ENCODE measurements at places on chromosomes 11 and 22. TPM values are rescaled to one million over a fixed set of nuclear protein-coding genes. Genes with fewer than 3 reads are reported as not detected.
A peak's percentile ranks its signal among the peaks of the same experiment; 100 is the strongest.

GRCh38 chr11:23772081-23772480 lies 724.8 kb upstream of the LUZP2 start:
- peak; percentile 39 for DNase-seq

DNA sequence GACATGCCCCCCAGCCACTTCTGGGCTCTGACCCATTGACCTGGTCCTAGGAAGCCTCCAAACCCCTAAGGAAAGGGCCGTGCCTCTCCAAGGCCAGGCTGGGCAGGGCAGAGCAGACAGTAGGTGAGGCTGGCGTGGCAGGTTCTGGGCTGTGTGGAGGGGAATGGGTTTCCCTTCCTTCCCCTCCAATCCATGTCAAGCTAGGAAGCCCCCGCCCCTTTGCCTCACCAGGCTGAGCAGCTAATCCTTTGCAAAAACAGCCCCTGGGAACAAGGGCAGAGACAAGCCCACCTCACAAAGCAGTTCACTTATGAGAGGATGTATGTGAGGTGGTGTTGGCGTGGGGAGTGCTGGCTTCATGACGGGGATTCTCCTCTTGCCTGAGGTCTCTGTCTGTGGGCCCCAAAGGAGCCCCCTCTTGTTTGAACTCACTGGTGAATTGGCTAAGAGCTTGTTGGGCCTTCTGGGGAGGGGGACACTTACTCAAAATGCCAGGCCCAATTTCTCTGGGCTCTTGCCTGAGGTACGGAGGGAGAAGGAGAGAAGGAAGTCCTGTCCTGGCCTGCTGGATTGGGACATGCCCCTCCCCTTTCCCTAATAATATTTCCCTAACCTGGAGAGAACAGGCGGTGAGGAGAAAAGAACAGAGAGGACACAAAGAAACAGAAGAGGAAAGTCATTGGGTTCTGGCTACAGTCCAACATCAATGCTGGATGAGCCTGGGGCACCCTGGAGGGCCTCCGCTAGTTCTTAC lies 1.6 kb upstream of the TRIM29 start:
- DNase-seq = no peak

- DNase-seq = peak; percentile 21
Measured at GRCh38 chr22:20606041-20606783, 98.8 kb downstream of the MED15 start.

DNA sequence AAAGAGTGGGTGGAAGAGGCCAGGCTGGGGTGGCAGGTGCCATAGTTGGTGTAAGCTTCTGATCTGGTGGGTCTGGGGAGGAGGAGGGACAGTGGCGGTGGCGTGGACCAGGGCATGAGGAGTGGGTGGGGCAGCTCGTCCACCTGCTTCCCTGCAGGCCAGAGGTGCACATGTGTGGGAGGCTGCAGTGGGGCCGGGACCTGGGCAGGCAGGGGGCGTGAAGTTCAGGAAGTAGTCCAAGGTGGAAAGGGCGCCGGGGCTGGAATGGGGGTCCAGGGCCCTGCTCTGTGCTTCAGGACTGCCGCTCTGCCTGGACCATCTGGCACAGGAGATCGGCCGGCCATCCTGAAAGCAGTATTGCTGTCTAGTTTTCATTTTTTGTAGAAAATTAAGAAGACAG lies 15.9 kb downstream of the RIBC2 start:
- no peak for DNase-seq

DNA sequence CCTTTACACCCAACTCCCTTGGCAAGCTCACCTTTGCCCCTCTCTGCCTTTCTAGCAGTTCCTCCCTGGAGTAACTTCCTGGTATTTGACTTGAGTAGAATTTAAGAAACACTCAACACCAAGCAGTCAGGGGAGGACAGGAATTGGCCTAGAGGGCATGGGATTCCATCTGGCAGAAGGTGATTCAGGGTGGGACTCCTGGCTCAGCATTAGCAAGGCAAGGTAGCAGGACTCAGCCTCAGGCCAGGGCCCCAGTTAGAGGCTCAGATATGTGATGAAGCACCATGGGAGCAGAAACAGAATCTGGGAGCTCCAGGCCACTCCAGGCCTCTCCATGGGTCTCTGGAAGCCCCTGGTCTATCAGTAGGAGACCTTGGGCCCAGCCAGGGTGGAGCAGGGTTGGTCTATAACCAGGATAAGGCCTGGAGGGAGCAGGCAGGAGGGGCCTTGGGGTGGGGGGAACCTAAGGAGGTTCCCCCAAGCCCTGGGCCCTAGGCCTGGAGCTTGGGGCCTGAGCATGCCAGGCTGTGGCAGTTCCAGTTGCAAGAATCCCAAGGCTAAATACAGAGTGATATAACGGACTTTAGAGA lies 148.2 kb downstream of the PARVA start:
- DNase-seq = no peak

GRCh38 chr11:118434553-118435289 lies 1.6 kb upstream of the KMT2A start:
- no peak for DNase-seq

Gene OR10D3
- polyA plus RNA-seq = not detected

- no peak for DNase-seq
Measured at GRCh38 chr11:22753416-22753815, 76.2 kb downstream of the SVIP start.

- DNase-seq = no peak
Measured at GRCh38 chr11:17568944-17569343, 21.9 kb downstream of the OTOG start.

GRCh38 chr11:61904539-61905048 lies 12.8 kb downstream of the RAB3IL1 start:
- DNase-seq = no peak

DNA sequence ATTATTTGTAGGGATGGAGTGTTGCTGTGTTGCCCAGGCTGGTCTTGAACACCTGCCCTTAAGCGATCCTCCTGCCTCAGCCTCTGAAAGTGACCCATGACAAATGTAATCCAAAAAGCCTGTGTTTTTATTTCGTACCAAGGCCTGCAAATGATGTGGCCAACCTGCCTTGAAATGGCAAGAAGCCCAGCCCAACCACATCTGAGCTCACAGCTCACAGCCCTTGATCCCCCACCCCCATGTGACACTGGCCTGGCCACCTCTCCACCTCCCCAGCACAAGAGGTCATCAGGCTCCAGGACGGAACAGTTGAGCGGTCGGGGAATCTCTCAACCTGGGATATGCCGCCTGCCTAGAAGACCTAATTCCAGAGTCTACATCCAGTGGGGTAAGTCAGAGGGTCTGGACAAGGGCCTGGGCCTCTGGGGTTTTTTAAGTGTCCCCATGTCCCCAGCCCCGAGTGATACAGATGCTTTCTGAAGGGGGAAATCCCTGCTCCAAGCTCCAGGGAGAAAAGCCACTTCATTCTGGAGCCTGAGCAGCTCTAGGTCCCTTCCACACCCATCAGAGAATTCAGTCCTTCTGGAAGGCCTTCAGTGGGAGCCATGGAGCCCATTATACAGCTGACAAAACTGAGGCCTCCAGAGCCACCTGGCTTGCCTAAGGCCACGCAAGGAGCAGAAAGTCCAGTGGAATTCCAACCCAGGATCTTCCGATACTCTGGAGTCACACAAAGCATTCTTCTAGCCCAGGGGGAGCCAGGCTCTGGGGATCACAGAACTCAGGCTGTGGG lies 70.7 kb downstream of the MN1 start:
- no peak for DNase-seq

Gene MMP12
- not detected for polyA plus RNA-seq

DNA sequence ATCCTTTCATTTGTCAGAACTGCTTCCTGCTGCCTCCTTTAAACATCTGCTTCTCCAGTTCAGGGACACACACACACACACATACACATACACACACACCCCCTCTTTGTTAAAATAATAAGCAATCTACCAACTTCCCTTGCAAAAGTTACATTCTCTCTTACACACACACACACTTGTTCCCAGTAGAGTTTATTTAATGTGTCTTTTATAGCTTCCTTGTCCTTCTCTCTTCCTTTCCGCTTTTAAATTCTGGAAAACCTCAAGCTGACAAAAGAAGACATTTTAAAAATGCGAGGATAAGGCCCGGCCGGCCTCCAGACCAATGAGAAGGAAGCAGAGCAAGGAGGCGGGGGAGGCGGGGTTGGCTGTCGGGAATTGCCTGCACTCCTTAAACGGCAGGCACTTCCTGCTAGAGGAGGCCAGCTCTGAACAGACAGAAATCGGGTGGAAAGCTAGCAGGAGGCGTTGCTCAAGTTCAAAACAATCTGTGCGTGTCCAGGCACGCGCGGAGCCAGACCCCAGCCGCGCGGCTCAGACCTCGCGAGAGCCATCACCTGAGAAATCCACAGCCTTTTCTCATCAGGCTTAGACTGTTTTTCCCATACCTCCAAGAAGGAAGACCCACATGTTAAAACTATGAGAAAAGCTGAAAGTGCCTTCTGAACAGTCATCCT lies 99.9 kb downstream of the MAML2 start:
- peak; percentile 96 for DNase-seq

DNA sequence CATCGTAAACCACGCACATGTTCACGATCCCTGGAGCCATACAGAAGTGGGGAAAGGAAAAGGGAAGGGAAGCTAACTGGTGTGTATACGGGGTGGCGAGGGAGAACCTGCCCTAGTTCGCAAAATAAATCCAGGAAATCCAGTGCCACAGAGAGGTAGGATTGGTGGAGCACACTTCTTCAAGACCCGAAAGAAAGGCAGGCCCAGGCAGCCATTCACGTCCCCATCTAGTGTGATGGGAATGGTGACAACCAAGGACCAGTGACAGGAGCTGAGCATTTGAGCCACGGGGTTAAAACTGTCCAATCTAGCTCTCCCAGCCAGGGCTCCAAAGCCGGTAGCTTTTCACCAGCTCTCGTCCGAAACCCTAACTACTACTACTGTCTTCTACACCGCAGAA lies 53.7 kb downstream of the IGSF9B start:
- no peak for DNase-seq

- DNase-seq = no peak
Measured at GRCh38 chr11:68689737-68690625, 5.6 kb downstream of the GAL start.

GRCh38 chr22:39815932-39816331 lies 77.6 kb downstream of the ENTHD1 start:
- DNase-seq = no peak

- DNase-seq = peak; percentile 24
Measured at GRCh38 chr11:102226702-102227490, 90.4 kb upstream of the BIRC3 start.

DNA sequence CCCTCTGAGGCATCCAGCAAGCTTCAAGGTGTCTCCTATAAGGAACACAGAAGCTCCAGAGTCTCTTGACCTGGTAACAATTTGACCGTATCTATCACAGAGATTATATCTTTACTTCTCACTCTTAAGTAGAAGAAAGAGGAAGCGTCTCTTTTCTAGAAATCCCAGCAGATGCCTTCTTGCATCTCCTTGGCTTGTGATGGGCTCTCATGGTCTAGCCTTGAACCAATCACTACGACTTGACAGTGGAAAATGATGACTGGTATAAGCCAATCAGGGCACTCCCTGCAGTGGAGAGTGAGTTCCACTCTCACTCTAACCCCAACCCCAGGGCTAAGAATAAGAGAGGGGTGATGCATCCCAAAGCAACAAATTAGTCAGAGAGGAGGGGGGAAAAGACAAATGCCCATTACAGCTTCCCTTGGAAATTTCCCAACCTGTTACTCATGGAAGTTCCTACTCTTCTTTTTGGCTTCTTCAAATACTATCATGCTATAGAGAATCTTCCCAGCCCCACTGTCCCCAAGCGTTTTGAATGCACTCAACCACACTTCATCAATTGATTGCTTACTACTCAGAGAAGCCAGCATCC lies 293.5 kb downstream of the MN1 start:
- DNase-seq = no peak

DNA sequence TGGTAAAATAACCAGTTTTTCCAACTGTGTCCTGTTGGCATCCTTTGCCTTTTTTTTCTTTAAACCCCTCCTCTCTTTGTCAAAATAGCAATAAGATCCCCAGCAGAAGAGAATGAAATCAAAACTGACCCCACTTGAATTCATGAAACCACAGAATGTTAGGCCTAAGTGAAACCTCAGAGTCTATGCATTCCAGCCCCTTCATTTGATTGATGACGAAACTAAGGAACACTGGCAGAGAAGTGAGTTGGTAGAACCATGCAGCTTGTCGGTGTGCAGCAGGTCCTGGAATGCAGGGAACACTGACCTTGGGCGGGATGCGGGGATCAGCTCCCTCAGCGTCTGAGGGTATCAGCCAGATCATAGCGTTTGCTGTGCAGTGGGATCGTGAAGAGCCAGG lies 57.5 kb downstream of the GRK3 start:
- no peak for DNase-seq

DNA sequence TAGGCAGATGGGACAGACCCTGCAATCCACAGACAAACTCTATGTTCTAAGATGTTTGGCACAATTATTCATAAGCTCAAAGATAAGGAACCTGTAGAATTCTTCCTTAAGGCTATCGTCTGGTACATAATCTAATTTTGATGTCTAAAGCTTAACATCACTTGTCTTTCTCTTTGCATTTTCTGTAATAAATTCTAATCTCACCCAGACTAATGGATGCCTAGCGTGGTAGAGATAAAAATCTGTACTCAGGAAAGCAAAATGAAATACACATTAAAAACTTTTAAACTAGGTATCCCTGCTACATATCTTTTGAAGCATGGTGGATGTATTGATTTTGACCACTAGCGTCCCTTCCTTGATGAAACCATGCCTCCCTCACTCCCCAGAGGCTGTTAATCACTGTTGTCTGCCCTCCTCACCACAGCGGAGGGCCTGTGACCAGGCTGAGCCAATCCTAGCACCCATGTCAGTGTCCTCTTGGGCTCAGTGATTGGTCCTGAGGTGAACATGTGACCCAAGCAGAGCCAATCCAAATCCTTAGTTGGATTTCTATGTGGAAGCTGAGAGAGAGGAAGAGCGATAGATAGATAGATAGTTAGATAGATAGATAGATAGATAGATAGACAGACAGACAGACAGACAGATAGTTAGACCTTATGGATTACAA lies 82.2 kb upstream of the GRK3 start:
- no peak for DNase-seq

Gene ADAMTS15
- polyA plus RNA-seq = 5.8 TPM

DNA sequence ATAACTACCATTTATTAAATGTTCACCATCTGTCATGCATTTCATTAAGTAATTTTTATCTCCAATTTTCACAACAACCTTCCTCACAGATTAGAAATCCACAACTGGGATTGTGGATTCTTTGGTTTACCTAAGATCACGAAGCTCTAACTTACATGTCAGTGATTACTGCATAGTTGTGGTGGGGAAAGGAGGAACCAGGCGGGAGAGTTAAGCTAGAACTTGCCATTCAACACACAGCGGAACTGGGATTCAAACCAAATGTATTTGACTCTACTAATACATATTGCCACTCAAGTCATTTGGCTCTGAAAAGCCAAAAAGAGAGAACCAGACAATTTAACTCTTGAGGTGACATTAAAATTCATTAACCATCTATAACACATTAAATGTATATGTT lies 10.4 kb upstream of the LAYN start:
- no peak for DNase-seq

GRCh38 chr11:75946531-75947530 lies 131.8 kb downstream of the UVRAG start:
- no peak for DNase-seq

DNA sequence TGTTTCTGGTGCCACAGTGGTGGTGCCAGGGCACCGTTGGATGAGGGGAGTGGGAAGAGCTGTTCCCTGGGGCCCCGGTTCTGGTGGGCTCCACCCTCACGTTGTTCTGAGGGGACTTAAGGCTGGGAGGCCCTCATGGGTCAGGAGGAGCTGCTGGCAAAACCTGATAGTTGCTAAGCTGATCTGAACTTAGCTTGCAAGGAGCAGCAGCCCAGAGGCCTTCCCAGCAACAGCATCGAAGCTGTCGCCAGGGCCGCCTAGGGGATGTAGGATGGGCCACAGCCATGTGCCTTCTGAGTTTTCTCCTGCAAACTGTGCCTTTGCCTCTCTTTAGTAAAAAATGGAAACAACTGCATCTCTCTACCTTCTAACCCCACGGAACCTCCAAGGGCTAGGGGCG lies 240.2 kb downstream of the TBC1D22A start:
- no peak for DNase-seq

GRCh38 chr22:19878461-19879245 lies 24.0 kb upstream of the GNB1L start:
- DNase-seq = no peak

Data from AG04450 (cell line).